T follicular helper cell (primary cell): ENCODE measurements at places on chromosomes 13 and 19.

- no peak for DNase-seq
These were observed 212.5 kb downstream of the DLEU7 start for GRCh38 chr13:50631041-50631440.

DNA sequence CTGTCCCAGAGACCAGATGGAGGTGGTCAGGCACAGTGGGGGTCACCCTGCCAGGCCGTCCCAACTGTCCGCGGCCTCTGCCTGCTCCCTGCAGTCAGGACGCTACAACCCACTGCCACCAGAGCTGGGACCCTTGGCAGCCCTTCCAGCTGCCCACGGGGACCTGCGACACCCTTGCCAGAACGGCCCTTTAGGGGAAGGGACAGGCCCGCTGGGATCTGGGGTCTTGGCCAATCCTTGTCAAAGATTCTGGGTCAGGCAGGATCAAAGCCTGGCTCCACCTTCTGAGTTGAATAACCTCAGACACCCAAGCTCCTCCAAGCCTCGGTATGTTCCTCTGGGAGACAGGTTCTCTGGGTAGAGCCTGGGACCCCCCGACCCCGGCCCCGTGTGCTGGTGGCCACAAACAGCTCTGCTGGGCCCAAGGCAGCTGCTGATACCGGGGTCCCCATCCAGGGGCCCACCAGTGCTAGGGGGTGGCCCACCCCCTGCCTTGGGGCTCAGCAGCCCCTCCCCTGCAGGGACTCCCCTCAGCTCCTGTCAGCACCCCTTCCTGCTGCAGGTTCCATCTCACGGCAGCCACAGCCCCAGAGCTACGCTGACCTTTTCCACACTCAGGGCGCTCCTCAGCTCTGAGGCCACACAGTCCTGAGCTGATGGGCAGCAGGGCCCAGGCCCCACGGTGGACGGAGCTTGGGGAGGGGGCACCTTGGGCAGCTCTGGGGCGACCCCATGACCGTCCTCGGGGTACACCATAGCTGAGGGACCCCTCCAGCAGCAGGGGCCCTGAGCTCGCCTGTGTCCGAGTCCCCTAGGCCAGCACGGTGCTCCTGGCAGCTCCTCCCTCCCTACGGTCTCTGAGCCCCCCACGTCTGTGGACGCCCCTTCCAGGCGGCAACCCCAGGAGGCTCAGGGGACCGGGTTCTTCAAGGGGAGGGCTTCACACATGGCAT, 18.4 kb downstream of the SBNO2 start:
- no peak for DNase-seq

DNA sequence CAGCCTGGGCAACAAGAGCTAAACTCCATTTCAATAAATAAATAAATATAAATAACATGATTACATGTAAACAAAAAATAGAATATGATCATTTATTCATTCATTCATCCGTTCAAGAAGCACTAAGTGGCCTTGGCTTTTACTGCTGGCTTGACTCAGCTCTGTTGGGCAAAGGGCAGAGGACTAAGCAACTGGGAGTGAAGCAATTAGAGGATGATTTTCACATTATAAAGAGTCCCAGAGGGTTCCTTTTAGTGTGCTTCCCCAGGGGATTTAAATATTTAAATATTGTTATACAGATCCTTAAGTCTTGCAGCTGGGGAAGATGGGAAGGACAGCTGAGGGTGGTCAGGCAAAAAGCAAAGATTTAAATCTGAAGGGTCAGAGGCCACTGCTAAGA, 34.9 kb upstream of the FLT1 start:
- no peak for DNase-seq

DNA sequence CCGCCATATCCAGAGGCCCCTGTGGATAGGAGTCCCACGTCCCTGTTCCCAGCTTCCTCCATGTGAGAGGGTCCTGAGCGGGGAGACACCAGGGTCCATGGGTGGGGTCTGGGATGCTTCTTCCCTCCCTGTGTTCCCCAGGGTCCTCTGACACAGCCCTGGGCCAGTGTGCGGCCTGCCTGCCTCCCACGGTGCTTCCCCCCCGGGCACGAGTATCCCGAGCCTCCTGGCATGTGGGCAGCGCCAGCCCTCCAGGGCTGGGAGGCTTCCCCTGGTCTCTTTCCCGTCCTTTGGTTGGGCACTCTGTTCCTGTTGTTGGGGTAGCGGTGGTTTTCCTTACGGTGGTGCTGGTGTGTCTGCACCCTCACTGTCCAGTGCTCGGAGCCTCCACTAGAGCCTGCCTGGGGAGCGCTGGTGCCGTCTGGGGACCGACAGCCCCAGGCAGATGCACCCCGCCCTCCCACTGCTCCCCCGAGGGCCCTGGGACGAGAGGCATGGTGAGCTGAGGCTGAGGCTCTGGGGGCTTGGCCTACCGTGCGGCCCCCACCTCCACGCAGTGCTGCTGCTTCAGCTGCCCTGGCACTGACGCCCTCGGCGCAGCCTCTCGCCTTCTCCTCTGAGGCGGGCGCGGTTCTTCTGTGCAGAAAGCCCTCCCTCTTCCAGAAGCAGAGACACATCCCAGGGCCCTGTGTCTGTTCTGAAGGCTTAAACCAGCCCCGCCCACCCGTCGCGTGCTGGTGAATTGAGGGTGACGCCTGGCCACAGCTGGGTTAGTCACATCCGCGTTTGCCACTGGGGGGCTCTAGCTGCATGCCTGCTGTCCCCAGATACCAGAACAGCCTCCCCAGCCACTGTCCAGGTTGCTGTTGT, 27.9 kb downstream of the PLEKHJ1 start:
- DNase-seq = no peak

- no peak for DNase-seq
These were observed 1.6 kb downstream of the PKN1 start for GRCh38 chr19:14434543-14435319.

- DNase-seq = no peak
These were observed 3.1 kb downstream of the VPS36 start for GRCh38 chr13:52447354-52447753.

DNA sequence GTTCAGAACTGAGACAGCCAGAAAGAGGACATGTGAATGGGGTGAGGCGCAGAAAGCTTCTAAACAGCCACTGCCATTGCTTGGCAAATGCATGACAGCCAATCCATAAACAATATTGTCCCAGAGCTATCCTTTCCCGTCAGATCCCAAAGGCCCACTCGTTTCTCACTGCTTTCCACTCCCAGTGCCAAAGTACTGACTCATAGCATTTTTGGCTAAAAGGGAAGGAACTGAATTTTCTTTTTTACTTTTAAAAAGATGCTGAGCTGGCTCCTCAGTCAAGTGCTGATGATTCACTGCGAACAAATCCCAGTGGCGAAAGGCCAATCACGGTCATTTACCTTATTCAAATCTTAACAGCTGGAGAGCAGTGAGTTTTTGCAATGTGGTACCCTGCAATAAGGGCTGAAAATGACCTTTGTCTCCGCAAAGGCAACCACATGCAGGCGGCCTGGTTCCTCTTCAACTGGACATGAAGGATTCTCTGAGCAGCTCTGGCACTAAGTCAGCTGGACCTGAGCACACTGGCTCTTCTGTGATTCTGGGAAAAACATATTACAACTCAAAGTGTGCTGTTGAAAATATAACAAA, 151.7 kb downstream of the DCLK1 start:
- no peak for DNase-seq

GRCh38 chr19:3404324-3405260, 38.2 kb downstream of the NFIC start:
- no peak for DNase-seq

GRCh38 chr13:57857945-57858344, 226.4 kb downstream of the PCDH17 start:
- no peak for DNase-seq

GRCh38 chr13:40304391-40304790, 362.1 kb downstream of the FOXO1 start:
- DNase-seq = no peak

GRCh38 chr13:44758630-44759383, 182.7 kb upstream of the TSC22D1 start:
- DNase-seq = no peak

DNA sequence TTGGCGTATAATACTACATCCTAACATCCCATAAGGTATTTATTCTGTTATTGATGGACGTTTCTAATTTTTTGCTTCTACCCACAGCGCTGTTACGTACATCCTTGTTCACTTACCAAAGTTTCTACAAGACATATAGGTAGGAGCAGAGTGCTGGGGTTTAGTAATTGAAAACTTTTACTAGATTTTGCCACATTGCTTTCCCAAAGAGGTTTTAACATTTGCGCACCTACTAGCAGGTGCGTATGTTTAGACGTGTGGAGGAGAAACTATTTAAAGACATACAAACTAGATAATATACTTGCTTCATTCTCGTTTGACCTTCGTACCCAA, 559 bp upstream of the RPL21 start:
- DNase-seq = no peak
